Ascending aorta (tissue), 2 donors: ENCODE measurements at places on chromosomes 2 and 18.

- H3K27ac ChIP-seq, result no peak overlapping the region
- no peak for DNase-seq
- no peak overlapping the region for H3K4me3 ChIP-seq
- H3K4me1 ChIP-seq, result no peaks in the 10 kb centered on the region
- H3K36me3 ChIP-seq, result no peaks in the 10 kb centered on the region
- H3K27me3 ChIP-seq, result no peaks in the 10 kb centered on the region
Measured at GRCh38 chr2:83784947-83785346, 674.1 kb downstream of the SUCLG1 start.

- H3K4me1 ChIP-seq, result no peaks in the 10 kb centered on the region
- H3K27me3 ChIP-seq, result no peaks in the 10 kb centered on the region
- H3K27ac ChIP-seq, result no peak overlapping the region
- H3K4me3 ChIP-seq, result no peak overlapping the region
- no peak for DNase-seq
Measured at GRCh38 chr2:99066075-99066958, 75.2 kb upstream of the C2orf15 start.

GRCh38 chr18:35110554-35111485, 69.6 kb downstream of the MAPRE2 start:
- H3K4me1 ChIP-seq, result no peaks in the 10 kb centered on the region
- H3K4me3 ChIP-seq, result no peak overlapping the region
- no peak for DNase-seq
- no peaks in the 10 kb centered on the region for H3K36me3 ChIP-seq
- H3K27me3 ChIP-seq, result no peaks in the 10 kb centered on the region

DNA sequence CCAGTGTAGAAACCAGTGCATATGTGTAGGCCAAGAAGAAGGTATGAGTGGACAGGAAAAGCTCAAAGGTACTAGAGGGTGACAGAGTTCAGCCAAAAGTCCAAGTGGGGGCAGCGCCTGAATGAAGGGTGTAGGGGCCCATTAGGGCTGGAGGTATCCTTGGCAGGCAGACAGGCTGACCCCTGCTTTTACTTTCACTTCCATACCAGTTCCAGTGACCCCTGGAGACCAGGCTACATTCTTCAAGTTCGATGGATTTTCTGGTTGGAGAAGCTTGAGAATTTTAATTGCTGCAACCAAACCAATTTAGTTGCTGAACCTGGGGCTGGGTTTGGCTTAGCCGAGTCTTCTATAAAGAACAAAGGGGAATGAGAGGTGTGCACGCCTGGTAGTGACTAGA, 42.3 kb upstream of the MRPL33 start:
- no peak overlapping the region for H3K27ac ChIP-seq
- peaks cover 10% of the 10 kb centered on the region for H3K4me1 ChIP-seq
- H3K4me3 ChIP-seq, result no peak overlapping the region
- no peak for DNase-seq

- peaks cover 3% of the 10 kb centered on the region for H3K4me1 ChIP-seq
- H3K36me3 ChIP-seq, result peaks cover 5% of the 10 kb centered on the region
- H3K27ac ChIP-seq, result no peak overlapping the region
- no peaks in the 10 kb centered on the region for H3K27me3 ChIP-seq
- no peak for DNase-seq
Measured at GRCh38 chr2:73836141-73836943, 7.6 kb downstream of the STAMBP start.
